ENCODE measurements at places on chromosomes 2 and 18.

DNA sequence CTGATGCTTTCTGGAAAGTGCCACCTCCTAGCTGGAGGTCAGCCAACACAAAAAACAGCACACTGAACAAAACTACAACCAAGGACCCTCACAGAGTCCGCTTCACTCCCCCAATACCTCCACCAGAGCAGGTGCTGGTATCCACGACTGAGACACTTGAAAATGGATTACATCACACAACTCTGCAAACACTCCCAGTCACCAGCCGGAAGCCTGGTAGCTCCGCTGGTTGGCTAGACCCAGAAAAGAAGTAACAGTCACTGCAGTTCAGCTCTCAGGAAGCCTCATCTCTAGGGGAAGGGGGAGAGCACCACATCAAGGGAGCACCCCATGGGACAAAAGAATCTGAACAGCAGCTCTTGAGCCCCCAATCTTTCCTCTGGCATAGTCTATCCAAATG, 175.4 kb downstream of the LCLAT1 start:
- DNase-seq, result no peak

DNA sequence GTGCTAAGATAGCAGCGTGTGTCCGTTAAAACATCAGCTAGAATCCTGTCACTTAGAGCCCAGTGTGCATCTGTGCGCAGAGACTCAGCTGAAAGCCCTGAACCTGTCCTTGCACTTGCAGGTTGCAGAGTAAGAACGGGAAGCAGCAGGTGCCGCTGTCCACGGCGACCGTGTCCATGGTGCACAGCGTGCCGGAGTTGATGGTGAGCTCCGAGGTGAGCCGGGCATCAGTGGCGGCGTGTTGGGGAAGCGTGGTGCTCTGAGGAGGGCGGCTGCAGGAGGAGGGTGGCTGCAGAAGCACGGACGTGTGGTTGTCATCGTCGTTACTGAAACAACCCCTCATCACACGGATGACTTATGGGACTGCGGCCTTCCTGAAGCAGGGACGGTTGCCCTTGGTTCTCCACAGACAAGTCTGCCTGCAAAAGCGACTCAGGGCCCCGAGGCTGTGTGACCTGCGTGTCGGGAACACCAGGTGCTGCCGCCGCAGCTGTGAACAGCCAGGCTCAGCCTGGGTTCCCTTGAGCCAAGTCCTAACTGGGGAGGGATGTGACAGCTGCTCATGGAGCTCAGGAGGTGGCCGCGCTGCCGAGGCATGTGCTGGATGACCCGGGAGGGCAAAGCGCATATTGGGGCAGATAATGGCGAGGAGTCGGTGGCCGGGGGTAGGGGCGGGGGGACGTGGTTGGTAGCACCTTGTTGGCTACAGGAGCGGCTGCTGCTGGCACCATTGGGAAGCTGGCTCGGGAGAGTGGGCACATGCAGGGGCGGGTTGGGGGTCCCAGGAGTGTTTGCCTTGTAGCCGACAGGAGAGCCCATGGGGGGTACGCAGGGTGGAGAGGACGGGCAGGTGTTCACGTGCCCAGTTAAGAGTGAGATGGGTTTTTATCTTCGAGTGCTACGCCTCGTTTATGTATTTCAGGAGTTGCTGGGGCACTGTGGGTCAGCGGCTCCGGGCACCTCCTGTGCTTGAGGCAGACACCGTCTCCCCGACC, 16.6 kb downstream of the CTDP1 start:
- DNase-seq, result no peak

- no peak for DNase-seq
Observed at GRCh38 chr18:70387027-70387426, 98.2 kb downstream of the SOCS6 start.

DNA sequence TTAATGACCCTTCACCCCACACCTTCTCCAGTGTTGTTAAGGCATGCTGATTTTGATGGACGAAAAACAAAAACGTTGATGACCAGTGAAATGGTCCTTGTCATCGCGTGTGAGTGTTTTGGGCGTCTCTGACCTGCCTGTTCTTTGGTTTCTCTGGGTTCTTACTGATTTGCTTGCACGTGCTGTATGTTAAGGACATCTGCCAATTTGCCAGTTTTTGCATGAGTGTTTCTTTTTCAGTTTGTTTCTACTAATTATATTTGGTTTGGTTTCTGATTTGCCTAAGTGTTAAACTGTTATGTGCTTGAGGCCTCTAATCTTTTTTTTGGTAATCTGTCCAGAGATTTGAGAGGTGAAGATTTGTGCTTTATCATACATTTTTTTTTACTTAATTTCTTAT, 14.6 kb downstream of the TRAF3IP1 start:
- no peak for DNase-seq

- no peak for DNase-seq
Observed at GRCh38 chr18:66872277-66872676, 268.4 kb upstream of the CDH19 start.

DNA sequence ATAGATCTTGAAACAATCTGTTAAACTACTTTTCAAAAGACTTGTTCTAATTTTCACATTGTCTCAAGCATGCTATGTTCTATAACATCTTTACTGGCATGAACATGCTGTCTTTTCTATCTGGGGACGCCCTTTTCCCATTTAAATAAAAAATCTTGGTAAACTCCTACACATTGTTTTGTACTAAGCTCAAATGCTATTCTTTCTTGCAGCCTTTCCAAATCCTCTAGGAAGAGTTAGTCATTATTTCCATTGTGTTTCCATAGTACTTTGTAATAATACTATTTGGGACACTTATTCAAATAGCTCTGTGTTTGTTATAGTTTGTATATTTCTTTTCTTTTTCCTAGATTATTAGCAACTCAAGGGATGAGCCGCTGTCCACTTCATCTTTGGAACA, 828.6 kb upstream of the FSHR start:
- no peak for DNase-seq

GRCh38 chr2:28764909-28765711, 13.5 kb downstream of the PPP1CB start:
- DNase-seq, result no peak

DNA sequence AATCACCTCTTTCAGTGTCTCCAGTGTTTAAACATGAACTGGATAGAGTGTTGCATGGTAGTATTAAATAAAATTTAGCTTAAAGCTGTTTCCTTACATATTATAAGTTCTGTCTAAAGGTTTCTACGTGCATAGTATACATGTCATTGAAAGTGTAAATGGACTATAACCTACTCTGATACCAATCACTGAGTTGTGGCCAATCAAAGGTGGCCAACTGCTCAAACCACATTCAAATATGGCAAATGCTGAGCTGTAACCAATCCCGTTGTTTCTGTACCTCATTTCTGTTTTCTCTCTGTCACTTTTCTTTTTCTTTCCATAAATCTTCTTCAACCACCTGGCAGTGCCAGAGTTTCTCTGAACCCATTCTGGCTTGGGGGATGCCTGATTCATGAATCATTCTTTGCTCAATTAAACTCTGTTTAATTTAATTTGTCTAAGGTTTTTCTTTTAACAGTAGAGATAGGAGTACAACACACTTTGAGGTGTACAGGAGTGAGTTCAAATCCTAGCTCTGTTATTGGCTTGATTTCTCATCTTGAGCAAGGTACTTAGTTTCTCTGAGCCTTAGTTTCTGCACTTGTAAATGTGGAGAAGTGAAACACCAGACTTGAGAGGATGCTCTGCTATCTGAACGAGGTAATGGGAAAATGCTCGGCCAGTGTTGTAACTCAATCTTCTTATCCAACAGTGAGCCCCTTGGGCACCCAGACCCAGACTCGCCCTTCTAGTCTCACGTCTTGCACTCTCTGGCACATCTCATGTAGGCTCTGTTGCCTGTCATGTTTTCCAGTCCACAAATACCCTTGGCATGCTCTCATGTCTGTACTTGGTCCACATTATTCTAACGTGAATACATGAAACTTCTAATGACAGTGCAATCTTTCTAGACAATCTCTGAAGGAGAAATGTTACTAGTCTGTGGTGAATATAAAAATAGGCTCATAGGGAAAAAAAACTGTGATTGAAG, 228.0 kb downstream of the PIK3C3 start:
- no peak for DNase-seq

DNA sequence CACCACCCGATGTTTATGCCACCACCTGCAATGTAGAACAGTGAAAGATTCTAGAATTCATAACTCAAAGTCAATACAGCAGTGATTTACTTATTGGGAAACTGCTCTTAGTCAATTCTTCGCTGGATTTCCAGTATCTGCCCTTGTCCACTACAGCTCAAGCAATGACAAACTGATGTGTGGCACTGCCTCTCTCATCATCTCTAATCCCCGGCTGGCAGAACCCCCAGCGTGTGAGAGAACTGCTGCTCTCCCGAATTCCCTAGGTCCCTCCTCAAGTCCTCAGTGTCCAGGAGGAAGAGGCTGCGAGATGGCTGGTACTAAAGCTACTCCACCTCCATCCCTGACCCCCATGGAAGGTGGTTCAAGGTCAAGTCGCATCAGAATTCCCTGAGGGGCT, 1.6 kb downstream of the TXNL4A start:
- DNase-seq, result no peak

DNA sequence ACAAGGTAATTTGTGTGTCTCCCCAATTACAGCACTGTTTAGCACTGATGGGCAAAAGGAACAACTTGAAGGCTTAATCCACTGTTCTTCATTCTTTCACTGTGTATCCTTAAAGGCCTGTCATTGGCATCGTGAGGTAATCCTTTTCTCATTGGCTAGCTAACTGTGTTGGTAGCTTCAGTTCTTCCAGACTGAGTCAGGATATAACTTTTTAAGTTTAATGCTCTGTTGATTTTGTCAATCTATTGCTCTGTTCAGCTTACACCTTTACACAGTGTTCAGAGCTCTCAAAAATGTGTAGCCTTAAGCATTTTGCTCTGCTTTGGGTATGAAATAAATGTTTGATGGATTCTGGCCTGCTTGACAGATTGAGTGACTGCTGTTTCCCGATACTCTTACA, 148.2 kb downstream of the KIAA1328 start:
- DNase-seq, result no peak

- no peak for DNase-seq
Observed at GRCh38 chr2:232456296-232457120, 555 bp downstream of the ALPI start.

DNA sequence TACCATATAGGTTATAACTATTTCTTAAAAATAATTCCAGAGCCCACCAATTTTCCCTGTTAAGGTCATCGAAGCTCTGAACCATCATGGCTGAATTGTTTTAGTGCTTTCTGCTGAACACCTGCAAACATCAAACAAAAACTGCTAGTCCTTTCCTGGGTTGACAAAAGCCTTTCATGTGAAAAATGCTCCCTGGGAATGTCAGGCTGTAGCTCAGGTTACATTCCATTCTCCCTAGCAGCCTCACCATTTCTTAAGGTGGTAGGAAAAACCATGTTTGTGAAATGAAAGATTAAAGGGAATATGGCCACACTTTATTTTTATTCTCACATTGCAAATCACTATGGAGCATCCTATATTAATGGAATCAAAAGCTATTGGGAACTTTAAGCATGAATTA, 5.7 kb downstream of the TCF4 start:
- DNase-seq, result no peak

DNA sequence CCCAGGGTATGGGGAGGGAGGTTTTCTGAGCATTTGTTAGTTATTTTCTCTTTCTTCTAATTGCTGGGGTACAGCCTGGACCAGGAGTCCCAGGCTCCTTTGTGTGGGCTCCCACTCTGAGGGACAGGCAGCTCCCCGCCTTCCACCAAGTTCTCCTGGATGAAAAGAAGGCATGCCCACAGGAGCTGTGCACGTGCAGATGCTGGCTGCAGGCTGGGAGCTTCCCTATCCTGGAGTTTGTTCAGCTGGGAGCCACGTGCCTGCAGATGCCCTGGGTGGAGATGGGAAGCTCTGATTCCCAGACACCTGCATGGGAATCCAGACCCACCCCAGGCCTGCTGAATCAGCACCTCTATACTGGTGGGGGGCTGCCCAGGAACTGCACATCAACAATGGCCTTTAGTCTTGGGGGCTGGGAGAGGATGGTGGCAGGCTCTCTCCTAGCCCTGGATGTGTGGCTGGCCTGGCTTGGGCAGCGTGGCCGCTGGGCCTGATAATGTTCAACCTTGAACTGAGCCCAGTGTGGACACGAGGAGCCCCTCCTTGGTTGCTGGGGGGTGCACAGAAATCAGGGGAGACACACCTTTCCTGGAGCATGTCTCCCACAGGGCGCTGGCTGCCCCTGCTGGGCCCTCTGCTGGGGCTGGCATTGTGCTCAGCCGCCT, 233.6 kb upstream of the HS6ST1 start:
- no peak for DNase-seq

- no peak for DNase-seq
Observed at GRCh38 chr2:88141952-88142351, 14.1 kb upstream of the FABP1 start.

DNA sequence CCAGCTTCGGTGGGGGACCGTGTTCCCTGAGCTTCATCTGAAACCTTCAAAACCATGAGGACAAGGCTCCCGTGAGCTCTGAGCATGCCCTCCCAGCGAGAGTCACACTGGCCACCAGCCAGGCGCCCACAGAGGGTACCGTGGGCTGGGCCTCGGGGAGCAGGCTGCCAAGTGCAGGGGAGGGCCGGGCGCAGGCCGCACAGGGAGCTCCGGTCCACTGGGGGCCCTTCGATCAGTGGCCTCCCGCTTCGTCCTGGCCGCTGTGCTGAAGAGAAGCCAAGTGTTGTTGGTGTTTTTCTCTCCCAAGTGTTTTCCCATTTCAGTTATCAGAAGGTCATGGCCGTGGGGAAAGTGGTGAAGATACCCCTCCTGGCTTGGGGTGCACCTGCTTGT, 144.4 kb downstream of the PTGR3 start:
- DNase-seq, result no peak

GRCh38 chr2:109285244-109285651, 156.2 kb downstream of the SH3RF3 start:
- no peak for DNase-seq

DNA sequence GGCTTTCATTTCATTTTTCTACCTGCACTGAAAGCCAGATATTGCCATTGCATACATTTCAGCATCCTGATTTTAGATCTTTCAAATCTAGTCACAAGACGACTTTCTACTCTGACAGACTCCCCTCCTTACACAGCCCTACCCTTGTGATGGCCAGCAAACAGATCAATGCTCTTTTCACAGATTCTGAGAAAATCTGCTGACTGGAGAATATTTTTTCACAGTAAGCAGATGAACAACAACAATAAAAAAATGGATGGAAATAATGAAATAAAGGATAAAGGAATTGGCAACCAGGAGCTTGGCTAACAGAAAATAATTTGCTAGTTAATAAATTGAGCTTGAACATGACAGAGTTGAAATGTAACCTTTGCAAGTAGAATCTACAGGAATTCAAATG, 527.2 kb downstream of the IRS1 start:
- DNase-seq, result no peak

DNA sequence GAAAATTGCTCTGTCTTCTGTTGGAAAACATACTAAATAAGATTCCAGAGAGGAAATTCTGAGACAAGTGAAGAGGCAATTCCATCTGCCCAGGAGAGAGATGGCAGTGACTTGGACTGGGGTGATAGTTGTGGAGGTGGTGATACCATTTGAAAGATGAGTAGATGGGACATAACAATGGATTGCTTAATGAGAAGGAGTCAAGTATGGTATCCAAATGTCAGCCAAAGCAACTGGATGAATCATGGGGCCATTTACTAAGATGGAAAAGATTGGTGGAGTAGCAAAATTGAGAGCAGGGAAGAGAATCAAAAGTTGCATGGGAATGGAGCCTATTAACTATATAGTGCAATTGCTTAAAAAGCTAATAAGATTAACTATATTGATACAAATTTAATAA, 222.1 kb downstream of the ETAA1 start:
- no peak for DNase-seq

GRCh38 chr18:37483984-37484819, 81.4 kb downstream of the CELF4 start:
- no peak for DNase-seq

- DNase-seq, result no peak
Observed at GRCh38 chr2:157894694-157895435, 18.7 kb upstream of the ACVR1 start.

- DNase-seq, result no peak
Observed at GRCh38 chr2:31729442-31730092, 148.8 kb upstream of the SRD5A2 start.
